Airway epithelial cell (primary cell): ENCODE measurements at places on chromosomes 12 and 14. TPM values are rescaled to one million over a fixed set of nuclear protein-coding genes. Genes with fewer than 3 reads are reported as not detected.

Gene GPR65
- not detected in 2 replicates for total RNA-seq

Gene BRMS1L
- total RNA-seq, result 4.7 and 7.0 TPM in 2 replicates

Gene LRP10
- 88.7 and 93.0 TPM in 2 replicates for total RNA-seq

Gene AMN
- 1.1 and 3.8 TPM in 2 replicates for total RNA-seq

Gene KRT7
- 1,213 and 1,216 TPM in 2 replicates for total RNA-seq

Gene CD27
- not detected in 2 replicates for total RNA-seq

Gene FSCB
- not detected in 2 replicates for total RNA-seq

Gene ZFHX2
- 0.21 and 2.0 TPM in 2 replicates for total RNA-seq

Gene ZC2HC1C
- 0.56 and 4.4 TPM in 2 replicates for total RNA-seq

Gene IFNG-AS1
- total RNA-seq, result not detected in 2 replicates

Gene FAIM2
- total RNA-seq, result not detected in 2 replicates

Gene PRB4
- total RNA-seq, result not detected in 2 replicates

Gene SYT1
- total RNA-seq, result 0.05 and 0.49 TPM in 2 replicates
